Calu3 (cell line): ENCODE measurements at places on chromosomes 1 and 21.
A peak's percentile ranks its signal among the peaks of the same experiment; 100 is the strongest.

GRCh38 chr1:185991266-185991665 lies 257.1 kb downstream of the HMCN1 start:
- no peak for DNase-seq

DNA sequence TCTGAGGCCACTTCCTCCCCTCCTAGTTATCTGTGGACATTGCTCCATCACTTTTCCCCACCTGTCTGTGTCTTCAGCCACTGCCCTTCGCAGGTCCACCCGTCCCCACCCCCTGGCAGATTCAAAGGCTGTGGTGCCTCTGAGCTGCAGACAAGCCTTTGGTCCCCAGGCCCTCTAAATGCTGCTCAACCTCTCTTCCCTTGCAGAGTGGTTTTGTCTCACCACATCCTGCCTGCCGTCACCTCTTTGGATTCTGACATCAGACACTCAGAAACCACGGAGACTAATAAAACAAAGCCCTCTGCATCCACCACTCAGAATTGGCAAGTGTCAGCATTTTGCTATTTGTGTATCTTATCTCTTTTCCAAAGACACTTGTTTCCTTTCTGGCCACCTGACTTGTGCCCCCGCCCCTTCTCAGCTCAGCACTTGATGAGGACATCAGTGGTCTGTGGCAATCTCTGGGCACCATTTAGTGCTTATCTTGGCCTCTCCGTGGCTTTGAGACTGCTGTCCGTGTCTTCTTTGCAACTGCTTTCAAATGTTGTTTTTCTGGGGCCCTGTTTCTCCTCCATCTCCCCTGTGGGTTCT lies 7.7 kb downstream of the CNIH3 start:
- DNase-seq, result peak; percentile 13

- DNase-seq, result no peak
Measured at GRCh38 chr1:115239148-115239422, 99.0 kb downstream of the NGF start.

DNA sequence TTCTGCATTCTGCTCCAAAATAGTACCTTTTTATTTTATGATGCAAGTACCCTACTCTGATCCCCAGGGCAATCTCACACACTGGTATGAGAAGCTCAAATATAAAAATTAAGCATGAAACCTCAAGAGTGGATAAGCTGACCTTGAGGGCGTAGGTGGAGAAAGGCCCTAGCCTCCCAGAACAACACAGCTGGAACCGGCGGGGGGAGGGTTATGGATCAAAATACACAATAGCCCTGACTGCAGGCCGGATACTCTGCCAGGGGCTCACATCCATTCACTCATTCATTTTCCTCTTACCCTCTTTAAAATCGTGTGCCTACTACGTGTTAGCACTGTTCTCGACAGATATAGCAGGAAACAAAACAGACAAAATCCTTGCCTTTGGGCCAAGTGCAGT lies 32.8 kb upstream of the ECE1 start:
- no peak for DNase-seq

DNA sequence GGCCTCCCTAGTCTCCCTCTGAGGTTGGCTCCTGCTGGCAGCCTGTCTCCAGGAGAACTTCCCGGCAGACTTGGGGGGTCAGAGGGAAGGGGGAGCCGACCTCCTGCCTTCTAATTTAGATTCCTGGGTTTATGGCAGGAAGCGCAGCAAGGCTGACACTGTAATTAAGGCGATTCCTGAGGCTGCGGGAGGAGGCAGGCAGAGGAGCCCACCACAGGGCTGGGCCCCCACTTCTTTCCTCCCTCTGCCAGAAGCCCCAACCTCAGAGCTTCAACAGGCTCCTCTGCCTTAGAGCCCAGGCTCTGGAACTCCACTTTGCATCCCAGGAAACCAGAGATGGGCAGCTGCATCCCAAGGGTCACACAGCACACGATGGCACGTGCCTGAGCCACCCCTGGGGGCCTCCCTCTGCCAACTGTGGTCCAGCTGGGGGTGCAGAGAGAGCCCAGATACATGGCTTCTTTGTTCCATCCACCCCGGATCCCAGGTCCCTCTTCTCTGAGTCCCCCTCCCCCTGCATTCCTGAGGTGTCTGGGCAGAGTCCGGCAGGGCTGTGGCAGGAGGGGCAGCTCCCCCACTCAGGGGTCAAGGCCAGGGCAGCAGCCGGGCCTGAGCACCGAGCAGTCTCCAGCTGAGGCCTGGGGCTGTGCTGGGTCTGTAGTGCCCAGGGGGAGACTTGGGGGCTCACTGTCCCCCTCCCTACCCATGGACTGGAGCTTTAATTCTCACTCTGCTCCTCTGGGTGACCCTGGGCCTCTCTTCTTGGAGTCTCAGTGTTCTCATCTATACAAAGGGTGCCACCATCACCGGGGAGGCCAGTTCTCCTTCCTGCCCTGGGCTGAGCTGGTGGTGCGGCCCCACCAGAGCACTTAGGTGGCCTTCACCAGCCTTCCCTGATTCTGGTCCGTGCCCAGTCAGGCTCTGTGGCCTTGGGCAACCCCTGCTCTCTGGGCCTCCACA lies 39.4 kb upstream of the FAM131C start:
- peak; percentile 34 for DNase-seq

DNA sequence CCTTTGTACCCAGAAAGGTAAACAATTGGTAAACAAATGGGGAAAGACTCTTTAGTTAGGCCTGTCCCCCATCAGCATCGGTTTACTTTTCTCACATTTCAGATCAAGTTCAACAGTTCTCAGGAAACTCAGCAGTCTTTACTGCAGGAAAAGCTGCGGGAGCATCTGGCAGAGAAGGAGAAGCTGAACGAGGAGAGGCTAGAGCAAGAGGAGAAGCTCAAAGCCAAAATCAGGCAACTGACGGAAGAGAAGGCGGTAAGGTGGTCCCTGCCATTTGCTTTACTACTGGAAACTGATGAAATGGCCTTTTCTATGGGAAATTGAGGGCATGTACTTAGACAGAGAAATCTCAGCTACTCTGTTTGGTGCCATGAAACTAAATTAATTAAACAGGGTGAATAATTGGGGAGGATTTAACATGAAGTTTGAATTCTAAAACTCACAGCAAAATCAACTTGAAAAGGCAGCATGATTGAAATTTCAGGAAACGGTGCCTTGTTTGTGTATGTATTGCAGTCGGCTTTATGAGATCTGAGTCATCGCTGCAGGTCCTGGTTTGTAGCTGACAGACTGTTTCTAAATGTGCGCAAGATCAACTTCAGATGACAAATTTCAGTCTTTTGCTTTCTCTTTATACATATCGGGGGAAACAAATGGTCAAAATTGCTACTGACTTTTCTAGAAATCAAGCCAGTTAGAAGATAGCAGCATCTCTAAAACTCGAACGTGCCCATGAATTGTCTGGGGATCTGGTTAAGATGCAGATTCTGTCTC lies 67.9 kb upstream of the EFHD2 start:
- no peak for DNase-seq

DNA sequence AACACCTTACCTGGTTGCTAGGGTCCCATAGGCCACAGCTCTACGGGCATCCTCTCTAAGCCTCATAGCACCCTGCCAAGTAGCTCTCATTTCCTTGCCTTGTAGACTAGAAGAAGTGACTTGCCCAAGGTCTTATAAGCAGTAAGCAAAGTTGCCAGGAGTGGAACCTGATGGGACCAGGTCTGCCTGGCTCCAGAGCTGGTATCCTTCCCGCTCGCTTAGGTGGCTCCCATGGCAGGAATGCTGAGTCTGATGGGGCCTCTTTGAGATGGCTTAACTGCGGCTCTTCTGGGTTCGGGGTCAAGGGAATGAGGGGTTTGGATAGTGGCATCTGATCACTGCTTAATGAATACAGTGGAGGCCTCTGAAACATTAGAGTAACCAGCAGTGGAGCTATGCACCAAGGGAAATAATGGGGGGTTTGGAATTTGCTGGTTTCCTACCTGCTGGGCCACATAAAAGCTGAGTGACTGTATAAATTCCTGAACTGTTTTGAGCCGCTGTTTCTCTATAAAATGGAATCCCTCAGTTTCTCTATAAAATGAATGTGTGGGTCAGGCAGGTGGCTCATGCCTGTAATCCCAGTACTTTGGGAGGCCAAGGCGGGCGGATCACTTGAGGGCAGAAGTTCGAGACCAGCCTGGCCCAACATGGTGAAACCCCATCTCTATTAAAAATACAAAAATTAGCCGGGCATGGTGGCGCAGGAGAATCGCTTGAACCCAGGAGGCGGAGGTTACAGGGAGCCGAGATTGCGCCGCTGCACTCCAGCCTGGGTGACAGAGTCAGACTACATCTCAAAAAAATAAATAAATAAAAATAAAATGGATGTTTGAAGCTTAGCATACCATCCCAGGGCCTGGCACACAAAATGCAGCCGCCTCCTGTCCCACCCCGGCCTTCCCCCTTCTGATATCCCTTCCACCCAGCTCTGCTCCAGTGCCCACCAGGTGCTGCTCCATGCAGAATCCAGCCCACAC lies 12.4 kb downstream of the FAM151A start:
- DNase-seq, result no peak

- no peak for DNase-seq
Measured at GRCh38 chr1:53617382-53617781, 121.6 kb downstream of the GLIS1 start.

- DNase-seq, result no peak
Measured at GRCh38 chr21:15437883-15438282, 291.9 kb upstream of the USP25 start.

DNA sequence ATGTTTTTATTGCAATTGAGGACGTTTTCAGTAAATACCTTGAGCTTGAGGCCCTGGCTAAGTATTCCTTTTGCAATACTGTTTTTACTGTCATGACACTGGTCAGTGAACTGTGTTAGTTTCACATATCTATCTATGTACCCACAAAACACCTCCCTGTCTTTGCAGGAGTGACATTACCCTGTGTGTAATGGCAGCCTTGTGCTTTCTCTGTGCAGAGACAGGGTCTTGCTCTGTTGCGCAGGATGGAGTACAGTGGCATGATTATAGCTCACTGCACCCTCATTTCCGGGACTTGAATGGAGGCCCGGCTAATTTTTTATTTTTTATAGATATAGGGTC lies 8.9 kb downstream of the YBX1 start:
- no peak for DNase-seq

- peak; percentile 2 for DNase-seq
Measured at GRCh38 chr1:101520302-101520701, 283.5 kb downstream of the S1PR1 start.

DNA sequence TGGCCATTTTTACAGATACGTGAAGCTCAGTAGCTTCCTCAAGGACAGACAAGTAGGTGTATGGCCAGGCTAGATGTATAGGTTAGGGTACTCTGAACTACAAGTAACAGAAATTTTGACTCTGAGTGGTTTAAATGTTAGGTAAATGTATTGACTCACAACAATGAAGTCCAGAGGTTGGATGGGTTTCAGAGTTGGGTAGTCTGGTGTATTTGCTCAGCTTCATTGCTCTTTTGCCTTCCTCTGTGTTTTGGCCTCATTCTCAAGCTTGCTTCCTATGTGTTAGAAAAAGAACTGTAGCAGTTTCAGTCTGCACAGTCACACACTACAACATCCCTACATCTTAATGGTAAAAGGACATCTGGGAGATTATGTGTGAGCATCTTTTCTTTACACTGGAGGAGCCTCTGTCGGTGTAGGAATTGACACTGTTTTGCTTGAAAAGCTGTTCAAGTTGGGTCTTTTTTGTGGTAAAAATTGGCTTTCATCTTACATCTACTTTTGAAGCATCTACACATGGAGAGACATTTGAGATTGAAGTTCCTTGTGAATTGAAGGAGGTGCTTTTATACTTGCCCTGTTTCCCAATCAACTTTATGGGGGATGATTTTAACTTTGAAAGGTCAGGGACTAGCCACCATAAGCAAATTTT lies 64.4 kb downstream of the MAST2 start:
- no peak for DNase-seq

- DNase-seq, result no peak
Measured at GRCh38 chr1:150815871-150816270, 7.8 kb upstream of the CTSK start.

- no peak for DNase-seq
Measured at GRCh38 chr1:151902858-151903257, 6.5 kb downstream of the THEM4 start.
